ENCODE measurements at places on chromosomes 6 and 20.

- DNase-seq = no peak
Observed at GRCh38 chr6:135851442-135852271, at the start of gene PDE7B. PDE7B (plus strand) TSS chr6:135851701.

GRCh38 chr6:142152746-142153145 lies 5.7 kb downstream of the VTA1 start:
- DNase-seq = no peak

DNA sequence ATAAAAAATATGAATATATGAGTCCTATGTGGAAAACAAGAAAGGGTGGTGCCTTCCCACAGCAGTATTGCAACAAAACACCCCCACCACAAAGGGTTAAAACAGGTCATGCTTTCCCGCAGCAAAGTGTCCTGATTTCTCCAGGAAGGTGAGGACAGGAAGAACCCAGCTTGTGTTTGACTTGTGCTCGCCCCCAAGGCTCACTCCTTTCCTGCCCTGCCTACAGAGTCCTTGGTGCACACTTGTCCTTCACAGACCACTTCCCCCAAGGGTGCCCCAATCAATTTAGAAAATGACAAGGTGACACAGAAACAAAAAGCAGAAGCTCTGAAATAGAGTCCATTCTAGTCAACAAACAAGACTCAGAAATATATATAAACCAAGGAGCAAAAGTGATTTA lies 237.4 kb downstream of the PTPRK start:
- DNase-seq = no peak

- DNase-seq = no peak
Observed at GRCh38 chr20:5282561-5282960, 34.2 kb downstream of the PROKR2 start.

DNA sequence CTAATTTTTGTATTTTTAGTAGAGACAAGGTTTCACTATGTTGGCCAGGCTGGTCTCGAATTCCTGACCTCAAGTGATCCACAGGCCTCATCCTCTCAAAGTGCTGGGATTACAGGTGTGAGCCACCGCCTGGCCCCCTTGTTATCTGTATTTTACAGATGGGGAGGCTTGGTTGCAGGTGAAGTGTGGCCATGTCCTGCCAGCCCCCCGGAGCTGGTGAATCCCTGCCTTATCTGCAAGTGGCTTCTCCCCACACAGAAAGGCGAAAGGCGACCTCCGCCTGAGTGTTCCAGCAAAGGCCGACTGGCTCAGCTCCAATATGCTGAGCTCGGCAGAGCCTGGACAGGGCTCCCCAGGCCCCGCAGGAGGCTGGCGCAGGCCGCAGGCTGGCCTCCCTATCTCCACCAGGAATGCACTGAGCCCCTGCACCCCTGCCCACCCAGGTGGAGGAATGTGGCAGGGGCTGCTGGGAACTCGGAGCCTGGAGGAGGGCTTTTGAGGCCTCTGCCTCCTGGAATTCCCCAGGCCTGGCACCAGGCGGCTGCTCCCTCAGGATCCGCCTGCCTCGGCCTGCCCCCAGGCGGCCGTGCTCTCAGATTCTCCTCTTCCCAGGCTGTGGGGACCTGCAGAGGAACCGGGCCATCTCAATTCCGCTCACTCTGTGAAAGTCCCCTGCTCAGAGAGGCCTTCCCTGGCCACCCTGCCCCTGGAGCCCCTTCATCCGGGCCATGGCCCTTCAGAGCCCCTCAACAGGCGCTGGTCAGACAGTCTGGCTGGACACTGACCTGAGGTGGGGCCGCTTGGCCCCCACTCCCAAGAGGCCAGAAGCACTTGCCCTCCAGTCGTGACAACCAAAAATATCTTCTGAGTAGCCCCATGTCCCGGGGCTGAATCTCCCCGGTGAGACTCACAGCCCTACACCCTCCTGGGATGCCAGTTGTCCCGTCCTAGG lies 9.3 kb upstream of the LAMA5 start:
- no peak for DNase-seq

DNA sequence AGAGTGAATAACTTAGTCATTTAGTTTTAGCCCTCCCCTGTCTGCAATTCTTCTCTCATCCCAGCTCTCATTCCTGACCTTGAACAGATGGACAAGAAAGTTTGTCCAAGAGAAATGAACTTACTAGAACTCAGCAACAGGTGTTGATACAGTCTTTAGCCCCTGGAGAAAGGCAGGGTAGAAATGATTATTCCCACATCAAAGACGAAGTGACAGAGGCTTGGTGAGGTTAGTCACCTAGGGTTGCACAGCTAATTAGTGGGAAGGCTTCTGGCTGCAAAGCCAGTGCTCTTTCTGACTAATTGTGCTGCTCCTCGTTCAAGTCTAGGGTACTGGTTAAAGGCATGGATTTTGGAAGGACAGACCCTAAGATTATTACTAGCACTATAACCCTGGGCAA lies 4.5 kb downstream of the ZDHHC14 start:
- DNase-seq = no peak

DNA sequence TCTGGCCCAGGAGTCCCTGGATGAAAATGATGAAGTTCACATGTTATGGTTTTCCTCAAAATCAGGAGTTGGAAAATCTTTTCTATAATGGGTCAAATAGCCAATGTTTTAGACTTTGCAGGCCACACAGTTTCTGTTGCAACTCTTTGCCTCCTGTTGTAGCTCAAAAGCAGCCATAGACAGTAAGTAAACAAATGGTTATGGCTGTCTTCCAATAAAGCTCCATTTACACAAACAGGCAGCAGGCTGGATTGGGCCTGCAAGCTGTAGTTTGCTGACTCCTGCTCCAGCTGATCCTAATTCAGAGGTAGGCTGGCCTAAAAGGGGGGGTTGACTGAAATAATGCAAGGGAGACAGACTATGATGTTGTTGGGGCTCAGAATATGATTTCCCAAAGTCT lies 33.0 kb downstream of the METTL24 start:
- DNase-seq = no peak

DNA sequence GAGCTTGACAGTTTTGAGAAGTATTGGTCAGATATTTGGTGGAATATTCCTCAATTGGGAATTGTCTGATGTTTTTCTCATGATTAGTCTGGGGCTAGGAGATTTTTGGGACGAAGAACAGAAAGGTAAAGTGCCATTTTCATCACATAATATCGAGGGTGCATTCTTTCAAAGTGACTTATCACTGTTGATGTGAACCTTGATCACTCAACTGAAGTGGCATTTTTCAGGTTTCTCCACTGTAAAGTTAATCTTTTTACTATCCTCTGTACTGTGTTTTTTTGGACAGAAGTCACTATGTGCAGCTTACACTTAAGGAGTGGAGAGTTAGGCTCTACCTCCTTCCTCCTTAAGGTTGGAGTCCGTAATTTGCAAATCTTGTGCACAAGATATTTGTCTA lies 39.2 kb downstream of the PTCHD4 start:
- DNase-seq = no peak

GRCh38 chr20:47696856-47697255 lies 88.4 kb downstream of the SULF2 start:
- no peak for DNase-seq

DNA sequence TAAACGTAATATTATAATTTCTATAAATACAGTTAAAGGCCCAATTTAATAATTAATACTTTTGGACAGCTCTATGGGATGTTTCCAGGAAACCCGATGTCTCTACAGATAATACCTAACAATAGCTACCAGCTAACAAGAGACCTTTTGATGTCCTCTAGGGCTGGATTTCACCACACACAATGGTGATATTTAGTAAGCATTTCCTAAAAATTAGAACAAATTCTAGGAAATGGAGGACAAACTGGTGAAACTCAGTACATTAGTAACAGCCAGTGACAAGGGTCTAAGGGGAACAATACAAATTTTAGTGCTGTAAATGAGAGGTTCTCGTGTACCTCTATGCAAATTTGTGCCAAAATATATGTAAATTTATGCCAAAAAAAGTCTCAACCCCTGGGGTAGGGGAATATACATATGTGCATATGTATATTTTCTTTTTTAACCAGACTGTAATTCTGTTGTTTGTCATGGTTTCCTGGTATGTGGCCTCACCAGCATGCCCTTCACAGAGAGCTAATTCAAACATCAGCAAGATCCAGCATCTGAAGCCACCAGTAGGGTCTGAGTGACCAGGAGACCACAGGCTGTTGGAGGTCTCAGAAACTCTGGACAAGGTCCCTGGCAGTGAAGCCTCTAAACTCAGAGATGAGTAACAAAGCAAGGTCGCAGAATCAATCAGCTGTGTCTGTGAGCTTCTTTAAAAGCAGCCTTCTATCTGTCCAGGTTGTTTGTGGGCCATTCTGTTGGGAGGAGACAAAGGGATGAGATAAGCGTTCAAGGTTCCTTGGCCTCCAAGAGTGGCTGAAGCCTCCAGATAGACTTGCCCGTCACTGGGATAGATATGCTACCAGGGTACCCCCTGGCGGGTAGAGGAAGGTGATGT lies 235.1 kb upstream of the RREB1 start:
- no peak for DNase-seq

GRCh38 chr6:121549736-121550135 lies 114.3 kb downstream of the GJA1 start:
- DNase-seq = no peak

GRCh38 chr20:15012566-15012965 lies 675.2 kb upstream of the FLRT3 start:
- no peak for DNase-seq

- DNase-seq = no peak
Observed at GRCh38 chr6:15479761-15480160, 183.1 kb downstream of the DTNBP1 start.

DNA sequence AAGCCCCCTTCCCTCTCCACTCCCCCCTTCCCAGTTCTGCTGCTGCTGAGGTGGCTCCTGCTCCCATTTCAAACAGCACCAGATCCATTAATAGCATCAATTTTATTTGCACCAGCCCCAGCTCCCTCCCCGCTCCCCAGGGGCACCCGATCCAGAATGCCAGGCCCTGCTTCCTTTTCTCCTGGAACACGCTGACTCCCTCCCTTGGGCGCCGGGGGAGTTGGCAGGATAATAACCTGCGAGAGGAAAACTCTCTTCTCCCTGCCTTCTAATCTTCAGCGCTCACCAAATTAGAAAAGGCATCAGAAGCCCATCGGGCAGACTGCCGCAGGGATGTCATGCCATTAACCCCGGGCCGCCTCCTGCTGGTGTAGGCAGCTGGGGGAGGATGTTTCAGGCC lies 77.8 kb downstream of the NCR2 start:
- no peak for DNase-seq

- no peak for DNase-seq
Observed at GRCh38 chr20:54631059-54631458, 155.7 kb downstream of the DOK5 start.

- no peak for DNase-seq
Observed at GRCh38 chr6:130467146-130468050, 101.6 kb downstream of the TMEM200A start.

GRCh38 chr20:59455402-59456341 lies 148.7 kb upstream of the PHACTR3 start:
- DNase-seq = no peak

GRCh38 chr20:22834651-22835256 lies 200.4 kb upstream of the SSTR4 start:
- DNase-seq = no peak

DNA sequence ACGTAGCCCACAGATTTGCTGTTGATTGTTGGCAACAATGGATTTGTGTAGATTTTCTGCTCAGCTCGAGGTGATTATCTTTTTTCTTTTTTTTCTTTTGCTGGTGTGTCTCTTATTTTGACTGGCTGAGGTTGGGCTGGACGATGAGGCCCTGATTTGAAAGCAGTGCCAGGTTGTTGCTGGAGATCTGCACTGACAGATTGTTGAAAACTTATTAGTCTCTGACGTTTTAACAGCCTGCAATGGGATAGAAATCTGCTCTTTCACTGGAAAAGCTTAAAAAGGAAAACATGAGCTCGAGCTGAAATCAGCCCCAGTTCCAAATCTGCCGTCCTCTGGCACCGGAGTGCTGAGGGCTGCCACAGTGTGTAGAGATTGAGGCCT lies 87.7 kb downstream of the PDE7B start:
- no peak for DNase-seq
